Renal cortex interstitium (tissue), 15 donors: ENCODE measurements at places on chromosomes 7 and 10.

DNA sequence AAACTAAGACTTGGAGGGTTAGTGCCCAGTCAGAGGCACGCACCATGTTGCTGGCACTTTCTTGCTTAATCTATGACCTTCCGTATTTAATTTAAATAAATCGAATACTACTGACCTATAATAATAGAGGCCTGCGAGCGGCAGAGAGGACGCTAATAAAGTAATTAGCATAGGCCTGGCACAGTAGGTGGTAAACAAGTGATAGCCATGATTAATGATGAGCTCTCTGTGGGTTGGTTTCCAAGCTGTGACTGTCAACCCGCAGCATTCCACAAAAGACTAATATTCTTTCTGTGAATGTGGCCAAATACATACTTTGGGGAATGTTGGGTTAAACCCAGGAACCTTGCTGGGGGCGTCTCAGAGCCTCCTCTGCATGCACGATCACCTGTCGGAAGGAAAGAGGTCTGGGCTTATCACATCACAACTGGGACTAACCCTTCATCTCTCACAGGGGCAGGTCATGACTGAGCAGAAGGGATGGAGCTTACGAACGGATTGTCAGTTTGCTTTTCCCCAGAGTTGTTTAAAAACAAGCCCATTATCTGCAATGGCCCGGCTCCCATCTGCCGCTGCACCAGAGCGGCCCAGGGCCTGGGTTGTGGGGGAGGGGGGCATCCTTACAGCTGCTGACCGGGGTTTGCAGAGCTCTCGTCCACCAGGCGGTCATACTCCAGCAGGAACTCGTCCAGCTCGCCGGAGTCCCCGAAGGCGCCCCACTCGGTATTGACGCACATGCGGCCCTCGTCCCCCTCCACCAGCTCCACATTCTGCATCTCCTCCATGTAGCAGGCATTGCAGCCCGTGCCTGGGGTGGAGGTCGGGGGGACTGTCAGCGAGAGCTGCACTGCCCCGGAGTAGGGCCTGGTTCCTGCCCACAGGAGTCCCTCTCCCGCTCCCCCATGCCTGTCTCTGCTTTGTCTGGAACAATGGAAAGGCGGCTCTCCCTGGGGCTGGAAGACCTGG is 6.2 kb upstream of the MYL7 start:
- DNase-seq: no peak

- DNase-seq: no peak
Measured at GRCh38 chr7:48245751-48246472, 74.7 kb downstream of the ABCA13 start.

GRCh38 chr10:112509558-112510291 is 62.7 kb downstream of the VTI1A start:
- no peak for DNase-seq

GRCh38 chr10:47408606-47409005 is 24.5 kb upstream of the ZNF488 start:
- no peak for DNase-seq

- DNase-seq: no peak
Measured at GRCh38 chr10:129771024-129771423, 193.1 kb downstream of the EBF3 start.
